SJSA1 (cell line): ENCODE measurements at places on chromosomes 11 and 22. TPM values are rescaled to one million over a fixed set of nuclear protein-coding genes. Genes with fewer than 3 reads are reported as not detected.

Gene SPTBN2
- total RNA-seq = under 0.01 and 0.29 TPM in 2 replicates

Gene PHLDA2
- 28.0 and 34.6 TPM in 2 replicates for total RNA-seq

Gene OOSP4A
- total RNA-seq = not detected in 2 replicates

Gene CD81
- 140 and 219 TPM in 2 replicates for total RNA-seq

Gene ST14
- not detected in 2 replicates for total RNA-seq

Gene DNAJB13
- not detected in 2 replicates for total RNA-seq

- no peak for DNase-seq
These were observed 17.9 kb downstream of the NAP1L4 start for GRCh38 chr11:2974272-2974671.

DNA sequence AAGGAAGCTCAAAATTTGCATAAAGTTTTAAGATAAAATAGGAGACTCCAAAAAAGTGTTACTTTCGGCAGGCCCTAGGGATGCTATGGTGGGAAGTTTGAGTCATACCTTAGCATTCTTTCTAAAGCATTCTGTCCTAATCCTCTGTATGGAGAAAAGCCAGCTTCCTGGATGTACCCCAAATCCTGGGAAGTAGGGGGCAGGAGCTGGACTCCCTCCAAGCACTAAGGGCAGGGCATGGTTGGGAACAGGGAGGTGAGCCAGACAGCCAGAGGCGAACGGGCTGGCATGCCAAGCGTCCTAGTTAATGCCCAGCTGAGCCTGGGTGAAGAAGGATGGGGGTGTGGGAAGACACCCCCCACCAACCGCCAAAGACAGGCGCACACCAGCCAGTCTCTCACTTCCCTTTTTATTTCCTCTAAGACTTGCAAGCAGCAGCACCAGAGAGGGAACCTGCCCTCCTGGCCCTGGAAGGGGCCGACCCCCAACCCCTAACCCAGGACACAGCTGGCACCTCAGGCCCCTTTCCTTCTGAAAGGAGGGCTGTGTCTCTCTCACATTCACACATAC is 23.9 kb downstream of the RTN4RL2 start:
- DNase-seq = no peak

DNA sequence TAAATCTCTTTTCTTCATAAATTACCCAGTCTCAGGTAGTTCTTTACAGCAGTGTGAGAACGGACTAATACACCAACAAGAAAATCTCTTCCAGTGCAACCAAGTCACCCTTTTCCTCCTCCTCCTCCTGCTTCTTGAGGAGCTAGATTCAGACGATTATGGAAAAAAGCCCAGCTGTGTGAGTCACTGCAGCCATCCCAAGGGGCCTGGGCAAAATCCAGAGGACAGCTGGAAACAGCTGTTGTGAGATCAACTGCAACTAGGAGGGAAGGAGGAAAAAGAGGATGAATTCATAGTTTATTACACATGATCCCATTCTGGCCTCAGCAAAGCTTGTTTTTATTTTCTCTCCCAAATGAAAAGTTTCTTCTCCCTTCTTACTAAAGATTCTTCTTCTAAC is 32.9 kb downstream of the RBFOX2 start:
- peak; percentile 63 for DNase-seq

DNA sequence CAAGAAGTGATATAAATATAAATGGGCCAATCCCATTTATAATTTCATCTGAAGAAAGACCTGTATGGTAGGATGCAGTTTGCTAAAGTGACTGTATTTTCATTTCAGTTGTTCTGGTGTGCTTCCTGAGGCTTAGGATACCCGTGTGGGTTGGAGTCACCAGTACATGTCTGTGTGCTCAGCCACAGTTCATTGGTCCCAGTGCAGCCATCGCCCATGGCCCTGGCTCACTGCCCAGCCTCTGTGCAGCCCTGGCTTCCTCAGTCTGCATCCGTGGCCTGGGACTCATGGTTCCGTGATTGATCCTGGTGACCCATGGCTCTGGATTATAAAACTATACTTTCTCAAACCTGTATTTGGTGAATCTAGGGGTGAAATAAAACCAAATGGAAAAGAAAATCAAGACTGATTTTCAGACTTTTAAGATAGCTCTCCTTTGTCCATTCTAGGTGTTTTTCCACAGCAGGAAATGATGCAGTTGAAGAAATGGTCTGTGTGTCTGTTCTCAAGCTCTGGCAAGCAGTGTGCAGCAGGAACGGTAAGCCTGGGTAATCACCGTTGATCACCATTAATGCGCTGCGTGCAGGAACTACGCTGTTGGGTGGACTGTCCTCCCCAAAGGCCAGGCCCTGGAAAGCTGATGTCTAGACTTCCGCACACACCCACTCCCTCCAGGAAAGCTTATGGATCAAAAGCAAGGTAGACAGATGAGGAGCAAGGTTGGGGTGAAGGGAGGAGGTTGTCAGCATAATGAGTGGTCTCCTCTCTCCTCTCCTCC is 27.2 kb downstream of the TTC12 start:
- DNase-seq = no peak

DNA sequence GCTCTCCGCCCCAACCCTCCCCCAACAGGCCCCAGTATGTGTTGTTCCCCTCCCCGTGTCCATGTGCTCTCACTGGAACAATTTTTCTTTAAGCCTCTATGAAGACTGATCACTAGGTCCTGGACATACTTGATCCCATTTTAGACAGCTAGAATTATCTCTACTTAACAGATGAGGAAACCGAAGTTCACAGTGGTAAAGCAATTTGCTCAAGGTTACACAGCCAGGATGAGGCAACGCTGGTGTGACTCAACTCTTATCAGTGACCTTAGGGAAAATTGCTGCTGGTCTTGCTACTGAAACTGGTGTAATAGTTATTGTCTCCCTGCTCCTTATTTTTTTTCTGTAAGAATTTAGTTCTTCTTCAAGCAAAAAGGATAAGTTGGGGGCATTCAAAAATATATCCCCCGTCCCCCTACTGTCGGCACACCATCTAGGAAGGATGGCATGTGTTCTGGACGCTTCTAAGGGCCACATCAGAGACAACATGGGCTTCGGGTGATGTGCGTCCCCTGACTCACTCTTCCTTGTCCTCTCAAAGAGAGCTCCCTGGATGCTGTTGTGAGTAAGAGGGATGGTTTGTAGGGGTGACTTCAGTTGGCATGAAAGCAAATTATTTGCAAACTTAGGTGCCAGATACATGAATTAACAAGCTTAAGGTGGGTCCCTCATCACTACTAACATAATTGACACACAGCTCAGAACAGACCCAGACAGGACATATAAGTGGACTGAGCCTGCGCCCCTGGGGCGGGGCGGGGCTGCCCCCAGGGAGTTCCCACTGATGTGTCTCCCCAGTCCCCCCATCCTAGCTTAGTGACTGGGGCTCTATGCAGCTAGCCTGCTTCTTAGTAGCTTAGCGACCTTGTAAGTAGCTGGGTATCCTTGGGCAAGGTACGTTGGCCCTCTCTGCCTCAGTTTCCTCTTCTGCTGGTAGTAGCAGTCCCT is 23.6 kb upstream of the ALX4 start:
- DNase-seq = no peak

DNA sequence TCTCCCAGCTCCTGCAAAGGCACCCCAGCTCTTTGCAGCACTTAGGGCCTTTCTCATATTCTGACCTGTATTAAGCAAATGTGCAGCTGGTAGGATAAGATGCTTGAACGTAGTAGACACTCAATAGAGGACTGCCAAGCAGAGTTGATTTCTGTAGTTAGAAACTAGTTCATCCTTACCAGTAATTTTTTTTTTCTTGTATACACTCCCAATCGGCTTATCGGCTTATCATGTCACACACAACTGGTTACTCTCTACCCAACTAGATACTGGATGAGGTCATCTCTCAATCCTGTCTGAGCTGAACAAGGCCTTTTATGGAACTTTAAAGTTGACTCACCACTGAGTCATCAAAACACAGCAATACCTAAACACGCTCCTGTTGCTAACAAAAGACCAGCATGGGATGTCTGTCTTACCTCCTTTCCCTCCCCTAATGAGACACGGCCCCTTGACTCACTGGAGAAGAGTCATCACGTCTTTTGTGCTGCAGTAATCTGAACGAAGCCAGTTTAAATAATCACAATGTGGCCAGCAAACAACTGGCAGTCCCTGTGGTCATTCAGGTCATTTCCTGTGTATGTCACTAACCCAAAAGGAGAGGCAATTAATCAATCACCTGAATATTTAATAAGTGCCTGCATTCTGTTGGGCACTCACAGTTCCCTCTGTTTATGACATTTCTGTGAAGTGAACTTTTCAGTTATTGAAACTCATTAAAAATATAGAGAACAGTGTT is 7.5 kb upstream of the WEE1 start:
- peak; percentile 89 for DNase-seq

DNA sequence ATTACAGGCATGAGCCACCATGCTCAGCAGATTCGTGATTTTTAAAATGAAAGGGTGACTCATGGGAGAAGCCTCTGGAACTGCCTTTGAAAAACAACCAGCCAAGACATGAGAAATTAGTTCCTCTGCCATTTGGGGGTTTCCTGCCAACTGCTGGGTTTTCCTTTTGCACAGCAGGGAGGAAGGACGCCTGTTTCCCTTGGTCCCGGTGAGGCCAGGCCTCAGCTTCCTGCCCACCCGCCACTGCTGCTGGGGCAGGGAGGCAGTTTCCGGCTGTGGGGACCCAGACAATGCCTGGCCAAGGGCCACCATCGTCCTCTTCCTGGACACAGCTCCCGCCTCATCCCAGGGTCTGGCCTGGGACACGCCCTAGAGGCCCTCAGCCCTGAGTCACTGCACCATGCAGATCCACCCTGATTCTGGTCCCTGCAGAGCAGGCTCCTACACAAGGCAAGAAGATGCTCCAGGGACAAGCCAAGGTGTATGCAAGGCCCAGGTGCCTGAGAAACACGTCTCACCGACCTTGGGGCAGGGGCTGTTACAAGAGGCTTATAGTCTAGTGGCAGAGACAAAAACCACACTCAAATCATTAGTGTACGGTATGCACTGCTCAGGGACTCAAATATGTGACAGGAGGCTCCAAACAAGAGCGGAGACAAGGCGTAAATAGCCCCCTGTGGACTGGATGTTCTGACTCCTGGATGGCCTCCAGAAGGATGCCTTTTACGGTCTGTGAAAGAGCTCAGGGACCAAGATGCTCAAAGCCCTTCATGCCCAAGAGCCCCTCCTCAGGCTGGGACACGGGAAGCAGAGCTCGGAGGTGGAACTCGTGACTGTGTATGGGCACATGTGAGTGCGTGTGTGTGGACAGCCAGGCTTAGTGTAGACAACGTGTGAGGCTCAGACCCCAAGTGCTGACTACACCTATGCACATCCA is 10.0 kb downstream of the PPM1F start:
- DNase-seq = peak; percentile 94

- no peak for DNase-seq
These were observed at the start of gene CECR2 for GRCh38 chr22:17369439-17370025. Gene CECR2 (plus strand): TSS chr22:17369460. CDS start chr22:17369784, 324 bp downstream.

DNA sequence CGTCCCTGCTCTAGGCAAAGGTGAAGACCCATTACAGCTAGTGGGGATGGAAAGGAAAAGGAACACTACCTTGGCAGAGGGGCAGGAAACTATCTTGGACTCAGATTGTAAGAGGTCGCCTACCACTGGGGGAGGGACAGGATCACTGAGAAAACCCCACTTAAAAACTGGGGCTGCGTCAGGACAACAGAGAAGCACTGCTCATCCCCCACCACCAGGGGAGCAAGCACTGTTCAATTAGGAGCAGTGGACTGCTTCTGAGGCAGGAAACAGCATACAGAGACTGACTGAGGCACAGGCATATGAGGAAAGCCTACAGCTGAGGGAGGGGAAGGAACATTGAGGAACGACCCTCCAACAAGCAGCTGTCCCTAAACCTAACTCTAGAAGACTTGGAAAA is 20.8 kb upstream of the DLAT start:
- no peak for DNase-seq

DNA sequence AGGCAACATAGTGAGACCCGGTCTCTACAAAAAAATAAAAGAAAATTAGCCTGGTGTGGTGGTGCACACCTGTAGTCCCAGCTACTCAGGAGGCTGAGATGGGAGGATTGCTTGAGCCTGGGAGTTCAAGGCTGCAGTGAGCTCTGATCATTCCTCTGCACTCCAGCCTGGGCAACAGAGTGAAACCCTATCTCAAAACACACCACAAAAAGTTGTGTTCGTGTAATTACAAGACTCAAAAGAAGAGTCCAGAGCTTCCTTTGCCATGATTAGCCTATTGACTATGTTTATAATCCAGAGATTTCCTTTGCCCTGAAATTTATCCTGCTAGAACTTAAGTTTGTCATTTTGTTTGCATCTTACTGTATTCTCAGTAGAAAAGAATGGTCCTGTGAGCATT is 21.0 kb downstream of the SGSM3 start:
- no peak for DNase-seq

DNA sequence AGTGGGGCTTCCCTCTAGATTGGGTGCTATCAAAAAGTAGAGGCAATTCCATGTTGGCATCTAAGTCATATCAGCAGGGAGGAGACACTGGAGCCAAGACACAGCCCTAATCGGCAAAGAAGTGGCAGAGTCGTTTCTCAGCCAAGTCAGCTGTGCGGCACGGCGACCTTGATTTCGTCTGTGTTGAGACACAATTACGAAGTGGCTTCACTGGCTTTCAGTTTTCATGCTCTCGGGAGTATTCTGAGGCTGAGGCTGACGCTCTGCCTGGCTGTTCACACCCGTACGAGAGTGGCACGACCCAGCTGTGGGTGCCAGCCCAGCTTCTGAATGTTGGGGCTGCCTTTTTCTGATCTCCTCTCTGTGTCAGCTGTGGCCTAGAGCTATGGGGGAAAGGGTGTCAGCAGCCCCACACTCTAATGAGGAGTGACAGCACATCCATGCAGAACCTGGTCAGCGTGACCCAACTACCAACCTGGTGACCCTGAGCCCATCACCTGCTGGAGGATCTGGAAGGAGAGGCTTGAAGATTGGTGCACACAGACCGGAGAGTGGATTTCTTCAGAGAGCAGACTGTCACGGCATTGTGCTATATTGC is 105.7 kb upstream of the TMEM45B start:
- DNase-seq = no peak

DNA sequence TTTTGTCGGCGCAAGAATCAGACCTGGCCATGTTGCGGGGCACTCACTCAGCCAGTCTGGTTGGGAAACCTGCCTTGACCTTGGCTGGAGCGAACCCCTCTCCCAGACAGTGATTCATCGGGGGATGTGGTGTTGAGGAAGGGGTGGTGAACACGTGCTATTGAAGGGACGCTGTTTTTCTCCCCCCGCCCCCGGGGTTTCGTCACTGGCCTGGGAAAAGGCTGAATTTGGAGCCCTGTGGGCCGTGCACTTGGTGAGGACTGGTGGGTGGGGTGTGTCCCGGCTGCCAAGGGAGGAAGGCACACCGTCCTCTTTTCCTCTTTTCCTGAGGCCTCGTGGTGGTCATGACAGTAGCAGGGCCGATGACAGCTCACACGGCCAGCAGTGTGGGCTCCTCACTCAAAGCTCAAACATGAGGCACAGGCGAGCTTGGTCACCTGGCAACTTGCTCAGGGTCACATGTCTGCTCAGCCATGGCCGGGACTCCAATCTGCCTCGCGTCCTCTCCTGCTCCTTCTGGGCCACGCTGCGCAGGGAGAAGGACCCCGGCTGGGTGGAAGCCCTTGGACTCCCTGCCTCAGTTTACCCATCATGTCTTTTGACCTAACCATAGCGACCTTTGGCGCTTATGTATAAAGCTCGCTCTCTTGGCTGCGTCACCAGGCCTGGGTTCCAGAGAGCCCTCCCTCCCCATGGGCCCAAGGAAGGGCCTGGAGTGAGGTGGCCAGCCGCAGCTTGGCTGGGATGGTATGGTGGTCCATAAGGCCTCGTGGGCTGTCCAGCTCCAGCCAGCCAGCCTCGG is 49.4 kb downstream of the SMIM38 start:
- DNase-seq = no peak

- DNase-seq = peak; percentile 96
These were observed at the start of gene TOM1 for GRCh38 chr22:35299673-35300499. Gene TOM1 (plus strand): TSS chr22:35299894. CDS start chr22:35299929, 35 bp downstream.

GRCh38 chr11:110071197-110071596 is 22.0 kb upstream of the ZC3H12C start:
- DNase-seq = no peak
